ENCODE measurements at places on chromosomes 4 and X.

DNA sequence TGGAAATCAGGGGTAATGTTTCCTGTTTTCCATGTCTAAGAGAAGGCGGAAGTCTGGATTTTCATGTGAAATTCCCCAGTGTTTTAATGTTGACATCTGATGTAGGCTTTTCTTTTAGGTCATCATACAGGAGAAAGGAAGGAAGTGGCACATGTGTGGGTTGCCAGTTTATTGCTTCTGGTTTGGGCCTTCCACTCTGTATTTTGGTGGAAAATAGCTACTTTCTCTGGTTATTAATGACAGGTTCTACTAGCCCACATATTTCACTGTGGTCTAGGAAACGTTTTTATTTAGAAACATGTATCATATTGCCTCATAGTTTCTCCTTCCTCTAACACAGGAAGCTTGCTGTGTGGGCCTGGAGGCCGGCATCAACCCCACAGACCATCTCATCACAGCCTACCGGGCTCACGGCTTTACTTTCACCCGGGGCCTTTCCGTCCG lies 7.2 kb downstream of the PDHA1 start:
- DNase-seq: no peak

DNA sequence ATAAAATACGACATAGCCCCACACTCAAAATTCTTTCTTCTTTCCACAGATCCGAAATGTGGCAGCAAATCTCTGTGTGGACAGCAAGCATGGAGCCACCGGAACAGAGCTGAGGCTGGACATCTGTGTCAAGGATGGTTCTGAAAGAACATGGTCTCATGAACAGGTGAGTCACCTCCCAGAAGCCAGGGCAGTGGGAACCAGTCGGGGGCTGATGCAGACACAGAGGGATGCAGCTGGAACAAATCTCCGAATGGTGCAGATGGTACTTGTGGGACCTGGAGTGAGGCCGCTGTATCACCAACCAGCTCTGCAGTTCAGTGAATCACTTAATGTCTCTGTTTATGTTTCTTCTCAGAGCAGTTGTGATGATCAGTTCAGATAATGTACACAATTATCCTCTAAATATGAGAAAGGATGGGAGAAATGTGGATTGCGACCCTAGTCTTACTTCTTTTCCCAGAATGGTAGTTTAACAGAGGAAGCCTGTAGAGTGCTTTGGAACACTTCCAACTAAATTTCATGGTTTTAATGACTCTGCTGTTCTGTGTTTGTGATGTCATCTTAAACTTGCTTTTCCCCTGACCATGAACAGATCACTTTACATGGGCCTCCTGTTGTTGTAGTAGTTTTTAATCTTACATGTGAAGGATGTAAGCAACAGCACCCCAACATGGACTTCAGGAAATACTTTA lies 159.3 kb upstream of the GALNT7 start:
- peak; percentile 25 for DNase-seq

- DNase-seq: no peak
These were observed 642.2 kb upstream of the DIPK2B start for GRCh38 chrX:45842926-45843315.

- DNase-seq: peak; percentile 49
These were observed 85.3 kb downstream of the GATB start for GRCh38 chr4:151675411-151675971.

- DNase-seq: no peak
These were observed 17.7 kb upstream of the PITX2 start for GRCh38 chr4:110640576-110640975.

Data from cardiac fibroblast (primary cell).